ENCODE measurements at places on chromosomes 3 and 15. TPM values are rescaled to one million over a fixed set of nuclear protein-coding genes. Genes with fewer than 3 reads are reported as not detected.

DNA sequence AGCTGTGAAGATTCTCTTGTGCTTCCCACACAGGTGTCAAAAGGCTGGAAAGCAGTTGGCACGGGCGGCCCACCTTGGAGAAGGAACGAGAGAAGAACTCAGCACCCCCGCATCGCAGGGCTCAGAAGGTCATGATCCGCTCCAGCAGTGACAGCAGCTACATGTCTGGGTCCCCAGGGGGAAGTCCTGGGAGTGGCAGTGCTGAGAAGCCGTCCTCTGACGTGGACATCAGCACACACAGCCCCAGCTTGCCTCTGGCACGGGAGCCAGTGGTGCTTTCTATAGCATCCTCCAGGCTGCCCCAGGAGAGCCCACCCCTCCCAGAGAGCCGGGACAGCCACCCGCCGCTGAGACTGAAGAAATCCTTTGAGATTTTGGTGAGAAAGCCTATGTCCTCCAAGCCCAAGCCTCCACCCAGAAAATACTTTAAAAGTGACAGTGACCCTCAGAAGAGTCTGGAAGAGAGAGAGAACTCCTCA, 31.4 kb downstream of the STARD5 start:
- no peak overlapping the region for H3K4me3 ChIP-seq
- H3K27ac ChIP-seq, result no peak overlapping the region
- H3K36me3 ChIP-seq, result no peaks in the 10 kb centered on the region

DNA sequence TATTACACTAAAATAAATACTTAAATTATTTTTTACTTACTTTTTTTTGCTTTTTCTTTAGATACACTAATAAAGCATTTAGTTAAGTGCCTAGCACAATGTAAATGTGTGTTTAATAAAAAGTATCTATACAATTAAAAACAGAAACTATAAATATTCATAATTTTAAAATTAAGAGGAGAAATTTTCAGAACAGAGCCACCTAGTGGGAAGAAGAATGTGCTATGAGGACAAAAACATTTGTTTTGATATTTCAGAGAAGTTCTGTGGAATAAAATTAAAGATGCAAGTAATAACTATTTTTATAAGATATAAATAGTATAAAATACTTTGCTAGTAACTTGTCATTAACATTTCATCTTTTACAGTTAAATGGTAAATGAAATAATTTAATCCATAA, 33.6 kb upstream of the PLSCR5 start:
- H3K36me3 ChIP-seq, result no peaks in the 10 kb centered on the region
- H3K27ac ChIP-seq, result no peak overlapping the region
- H3K4me3 ChIP-seq, result no peak overlapping the region
- H3K4me1 ChIP-seq, result peaks cover 7% of the 10 kb centered on the region
- no peak for DNase-seq

GRCh38 chr3:100081311-100081710, 33.0 kb downstream of the FILIP1L start:
- no peaks in the 10 kb centered on the region for H3K36me3 ChIP-seq
- no peak overlapping the region for H3K27ac ChIP-seq
- DNase-seq, result no peak
- H3K4me3 ChIP-seq, result no peak overlapping the region
- H3K4me1 ChIP-seq, result peaks cover 8% of the 10 kb centered on the region

GRCh38 chr3:118059096-118059495, 975.5 kb downstream of the IGSF11 start:
- H3K4me1 ChIP-seq, result no peaks in the 10 kb centered on the region
- no peak overlapping the region for H3K27ac ChIP-seq
- no peak for DNase-seq
- H3K4me3 ChIP-seq, result no peak overlapping the region
- H3K27me3 ChIP-seq, result no peaks in the 10 kb centered on the region
- no peaks in the 10 kb centered on the region for H3K36me3 ChIP-seq

- H3K4me1 ChIP-seq, result peaks cover 32% of the 10 kb centered on the region
- H3K36me3 ChIP-seq, result no peaks in the 10 kb centered on the region
- peak overlapping the region; percentile 82 for H3K4me3 ChIP-seq
- peak overlapping the region; percentile 86 for H3K27ac ChIP-seq
- H3K27me3 ChIP-seq, result no peaks in the 10 kb centered on the region
- DNase-seq, result no peak
Observed at GRCh38 chr3:45690336-45691035, 1.3 kb downstream of the SACM1L start.

- DNase-seq, result no peak
- no peak overlapping the region for H3K4me3 ChIP-seq
- H3K4me1 ChIP-seq, result no peaks in the 10 kb centered on the region
- no peaks in the 10 kb centered on the region for H3K27me3 ChIP-seq
Observed at GRCh38 chr3:28171962-28172361, 69.5 kb upstream of the CMC1 start.

DNA sequence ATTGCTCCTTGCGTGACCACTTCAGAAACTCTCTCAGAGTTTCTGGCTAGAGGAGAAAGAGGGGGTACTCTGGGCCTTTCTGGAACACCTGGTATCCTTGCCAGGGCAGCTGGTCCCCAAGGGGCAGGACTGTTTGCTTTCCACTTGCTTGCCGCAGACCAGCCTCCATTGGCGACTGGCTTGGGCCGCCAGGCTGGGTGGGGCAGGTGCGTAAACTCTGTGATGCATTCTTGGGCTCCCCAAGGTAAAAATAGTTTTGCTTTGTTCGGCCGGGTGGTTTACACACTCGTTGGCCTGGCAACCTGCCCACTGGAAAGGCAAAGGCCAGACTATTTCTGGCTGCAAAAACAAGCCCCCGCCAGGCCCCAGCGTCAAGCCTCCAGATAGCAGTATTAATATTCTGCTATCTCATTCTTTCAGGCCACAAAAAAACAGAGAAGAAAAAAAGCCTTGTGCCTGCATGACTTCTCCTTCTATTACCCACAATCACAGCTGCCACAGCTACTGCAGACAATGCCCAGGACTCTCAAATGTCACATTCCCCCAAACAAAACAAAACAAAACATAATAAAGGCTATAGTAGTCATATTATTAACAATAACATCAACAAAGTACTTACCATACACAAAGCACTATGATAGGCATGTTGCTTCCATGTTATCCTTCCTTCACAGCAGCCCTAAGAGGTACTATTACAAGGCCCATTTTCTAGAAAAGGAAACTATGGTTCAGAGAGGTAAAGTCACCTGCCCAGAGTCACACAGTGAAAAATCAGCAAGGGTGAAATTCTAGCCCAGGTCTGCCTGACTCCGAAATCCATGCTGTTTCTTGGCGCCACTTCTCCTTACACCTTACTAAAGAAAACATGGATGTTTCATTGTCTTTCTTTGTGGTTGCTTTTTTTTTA, 14.0 kb upstream of the SSUH2 start:
- no peaks in the 10 kb centered on the region for H3K27me3 ChIP-seq
- H3K4me1 ChIP-seq, result peaks cover 6% of the 10 kb centered on the region
- peak; percentile 37 for DNase-seq
- no peaks in the 10 kb centered on the region for H3K36me3 ChIP-seq

GRCh38 chr15:57557810-57558209, 33.9 kb upstream of the MYZAP start:
- no peak overlapping the region for H3K4me3 ChIP-seq
- DNase-seq, result no peak

- no peak for DNase-seq
- H3K4me1 ChIP-seq, result no peaks in the 10 kb centered on the region
Observed at GRCh38 chr15:44801364-44801763, 65.0 kb downstream of the TRIM69 start.

GRCh38 chr3:162269636-162270458, 773.2 kb downstream of the OTOL1 start:
- no peaks in the 10 kb centered on the region for H3K36me3 ChIP-seq
- no peaks in the 10 kb centered on the region for H3K4me1 ChIP-seq
- no peak for DNase-seq
- H3K27ac ChIP-seq, result no peak overlapping the region
- H3K27me3 ChIP-seq, result no peaks in the 10 kb centered on the region

GRCh38 chr3:161388855-161389254, 17.5 kb upstream of the SPTSSB start:
- H3K4me1 ChIP-seq, result peaks cover 5% of the 10 kb centered on the region
- H3K36me3 ChIP-seq, result no peaks in the 10 kb centered on the region
- no peak overlapping the region for H3K27ac ChIP-seq
- H3K4me3 ChIP-seq, result no peak overlapping the region
- no peaks in the 10 kb centered on the region for H3K27me3 ChIP-seq

DNA sequence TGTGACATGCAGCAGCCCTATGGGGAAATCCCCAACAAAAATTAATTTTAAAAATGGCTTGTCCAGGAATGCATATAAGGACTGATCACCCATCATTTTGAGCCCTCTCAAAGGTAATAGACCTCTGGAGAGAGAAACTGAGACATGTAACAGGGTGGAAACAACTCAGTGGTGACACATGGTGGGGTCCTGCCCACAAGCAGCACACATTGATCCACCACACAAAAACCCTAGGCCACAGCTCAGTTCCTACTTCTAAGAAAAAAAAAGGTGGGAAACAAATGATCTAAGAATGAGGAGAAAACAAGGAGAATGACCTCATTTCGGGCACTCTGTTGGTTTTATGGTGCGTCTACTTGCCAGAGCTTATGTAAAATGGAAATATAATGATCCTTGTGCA, 1.9 kb upstream of the SLC41A3 start:
- no peaks in the 10 kb centered on the region for H3K27me3 ChIP-seq

- H3K4me3 ChIP-seq, result no peak overlapping the region
- peaks cover 11% of the 10 kb centered on the region for H3K27me3 ChIP-seq
- no peak overlapping the region for H3K27ac ChIP-seq
- H3K36me3 ChIP-seq, result no peaks in the 10 kb centered on the region
- H3K4me1 ChIP-seq, result no peaks in the 10 kb centered on the region
Observed at GRCh38 chr15:79208179-79208578, 74.3 kb upstream of the ANKRD34C start.

DNA sequence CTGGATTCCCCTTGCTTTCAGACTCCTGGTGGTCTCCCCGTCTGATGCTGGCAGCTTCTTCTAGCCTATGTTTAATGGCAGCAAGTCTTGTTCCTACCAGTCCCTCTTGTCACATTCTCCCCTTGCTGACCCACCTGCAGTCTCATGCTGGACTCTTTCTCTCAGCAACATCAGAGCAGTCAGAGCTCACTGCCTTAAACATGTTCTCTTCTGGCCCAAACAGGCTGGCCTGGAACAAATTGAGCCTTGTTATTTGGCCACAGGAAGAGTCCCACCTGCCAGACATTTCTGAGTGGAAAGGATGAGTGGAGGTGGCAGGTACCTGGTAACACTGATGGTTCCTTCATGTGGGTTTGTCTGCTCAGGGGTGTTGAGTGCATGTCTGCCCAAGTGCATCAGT, 59.2 kb upstream of the APEH start:
- H3K27ac ChIP-seq, result no peak overlapping the region
- H3K27me3 ChIP-seq, result no peaks in the 10 kb centered on the region
- no peak overlapping the region for H3K4me3 ChIP-seq
- no peaks in the 10 kb centered on the region for H3K36me3 ChIP-seq
- DNase-seq, result no peak

DNA sequence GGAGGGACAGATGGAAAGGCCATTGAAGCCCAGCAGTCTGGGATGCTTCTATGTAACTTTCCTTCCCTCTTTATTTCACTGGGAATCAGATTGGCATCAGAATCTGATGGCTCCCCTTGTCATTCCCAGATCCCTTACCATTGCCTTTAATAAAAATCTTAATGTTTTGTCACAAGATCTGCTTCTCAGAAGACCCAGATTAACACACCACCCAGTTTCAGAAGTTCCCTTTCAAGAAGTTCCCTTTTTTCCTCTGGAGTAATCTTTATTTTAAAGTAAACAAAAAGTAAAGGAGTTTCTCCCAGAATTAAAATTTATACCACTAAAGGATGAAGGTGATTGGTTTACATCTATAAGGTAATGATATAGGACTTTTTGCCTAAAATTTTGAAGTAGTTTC, 76.4 kb downstream of the UBR1 start:
- no peak overlapping the region for H3K27ac ChIP-seq
- H3K4me3 ChIP-seq, result no peak overlapping the region
- peaks cover 37% of the 10 kb centered on the region for H3K36me3 ChIP-seq
- no peaks in the 10 kb centered on the region for H3K4me1 ChIP-seq
- no peaks in the 10 kb centered on the region for H3K27me3 ChIP-seq

- H3K27me3 ChIP-seq, result no peaks in the 10 kb centered on the region
- DNase-seq, result no peak
- H3K4me3 ChIP-seq, result no peak overlapping the region
- H3K4me1 ChIP-seq, result no peaks in the 10 kb centered on the region
- H3K36me3 ChIP-seq, result no peaks in the 10 kb centered on the region
- no peak overlapping the region for H3K27ac ChIP-seq
Observed at GRCh38 chr3:23926736-23927135, 9.8 kb downstream of the RPL15 start.

Gene GNB5
- 15.8 TPM for total RNA-seq

Gene FETUB
- total RNA-seq, result not detected

Gene RLBP1
- total RNA-seq, result not detected

Gene FBXO40
- not detected for total RNA-seq

Gene PYGO1
- total RNA-seq, result 2.3 TPM

Gene SCAANT1
- total RNA-seq, result not detected

Data from pancreas (tissue), 10 donors.